Motor neuron (in vitro differentiated cells): ENCODE measurements at places on chromosomes 7 and 10.

DNA sequence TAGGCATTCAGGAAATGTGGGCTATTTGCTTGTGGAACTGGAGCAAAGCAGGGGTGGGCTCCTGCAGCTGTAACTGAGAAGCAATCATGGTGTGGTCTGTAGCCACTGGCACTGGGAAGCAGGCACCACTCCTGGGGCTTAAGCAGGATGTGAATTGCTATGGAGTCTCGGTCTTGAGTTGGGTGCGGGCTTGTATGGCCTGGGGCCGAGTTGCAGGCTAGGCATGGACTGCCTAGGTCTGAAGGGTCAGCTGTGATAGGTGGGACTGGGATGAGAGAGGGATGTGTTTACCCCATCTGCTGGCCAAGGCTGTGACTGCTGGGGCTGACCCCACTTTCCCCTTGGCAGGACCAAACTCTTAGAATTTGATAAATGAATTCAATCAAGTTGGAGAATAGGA is 43.0 kb downstream of the ADCY1 start:
- ATAC-seq: no peak

DNA sequence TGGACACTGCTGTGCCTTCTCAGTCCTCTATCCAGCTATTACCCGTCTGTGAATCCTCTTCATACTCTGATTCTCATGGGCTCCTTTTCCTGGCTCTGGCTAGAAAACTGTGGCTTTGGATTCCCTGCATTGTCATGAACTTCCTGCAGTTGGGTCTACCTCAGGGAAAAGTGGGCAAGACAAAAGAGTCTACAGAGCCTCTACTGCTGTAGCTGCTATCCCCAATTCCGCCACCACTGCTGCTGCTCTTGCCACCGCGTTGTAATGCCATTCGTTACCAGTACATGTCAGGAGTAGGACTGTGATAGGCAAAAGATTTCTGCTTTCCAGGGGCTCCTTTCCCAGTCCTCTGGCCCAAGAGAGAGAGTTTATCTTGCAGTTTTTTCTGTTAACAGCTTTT is 23.9 kb upstream of the PPP1R17 start:
- no peak for ATAC-seq

- ATAC-seq: no peak
Observed at GRCh38 chr7:72007018-72007417, 405.1 kb downstream of the CALN1 start.

DNA sequence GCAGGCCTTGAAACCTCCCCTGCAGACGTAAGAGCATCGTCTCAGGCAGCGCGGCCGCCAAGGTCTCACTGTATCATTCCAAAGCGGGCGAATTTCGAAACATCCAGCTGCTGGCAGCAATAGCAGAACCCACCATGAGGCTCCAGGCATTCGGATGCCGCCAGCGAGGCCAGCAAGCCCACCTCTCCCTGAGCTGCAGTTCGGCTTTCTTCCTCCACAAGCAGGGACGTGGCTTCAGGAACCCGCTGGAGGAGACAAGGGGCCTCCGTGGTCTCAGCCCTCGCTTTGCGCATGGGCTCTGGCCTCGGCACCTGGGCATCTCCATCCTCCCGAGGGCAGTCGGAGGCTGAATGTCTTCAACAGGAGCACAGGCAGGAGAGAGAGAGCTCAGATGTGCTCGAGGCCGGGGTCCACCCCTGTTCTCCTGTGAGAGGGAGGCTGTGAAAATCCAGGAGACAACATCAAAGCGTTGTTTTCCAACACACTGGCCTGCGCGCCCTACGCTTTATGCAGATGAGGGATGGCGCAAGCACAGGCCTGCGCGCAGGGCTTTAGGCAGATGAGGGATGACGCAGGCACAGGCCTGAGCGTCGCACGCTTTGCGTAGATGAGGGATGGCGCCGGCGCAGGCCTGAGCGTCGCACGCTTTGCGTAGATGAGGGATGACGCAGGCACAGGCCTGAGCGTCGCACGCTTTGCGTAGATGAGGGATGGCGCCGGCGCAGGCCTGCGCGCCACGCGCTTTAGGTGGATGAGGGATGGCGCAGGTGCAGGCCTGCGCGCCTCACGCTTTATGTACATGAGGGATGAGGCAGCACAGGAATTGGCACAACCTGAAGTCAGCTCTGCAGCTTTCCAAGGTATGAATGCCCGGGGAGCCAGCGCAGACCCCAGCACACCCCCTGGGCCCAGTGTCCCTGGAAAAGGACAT is 103.2 kb downstream of the WDR37 start:
- no peak for ATAC-seq
